ENCODE measurements at places on chromosomes 1 and 21.

DNA sequence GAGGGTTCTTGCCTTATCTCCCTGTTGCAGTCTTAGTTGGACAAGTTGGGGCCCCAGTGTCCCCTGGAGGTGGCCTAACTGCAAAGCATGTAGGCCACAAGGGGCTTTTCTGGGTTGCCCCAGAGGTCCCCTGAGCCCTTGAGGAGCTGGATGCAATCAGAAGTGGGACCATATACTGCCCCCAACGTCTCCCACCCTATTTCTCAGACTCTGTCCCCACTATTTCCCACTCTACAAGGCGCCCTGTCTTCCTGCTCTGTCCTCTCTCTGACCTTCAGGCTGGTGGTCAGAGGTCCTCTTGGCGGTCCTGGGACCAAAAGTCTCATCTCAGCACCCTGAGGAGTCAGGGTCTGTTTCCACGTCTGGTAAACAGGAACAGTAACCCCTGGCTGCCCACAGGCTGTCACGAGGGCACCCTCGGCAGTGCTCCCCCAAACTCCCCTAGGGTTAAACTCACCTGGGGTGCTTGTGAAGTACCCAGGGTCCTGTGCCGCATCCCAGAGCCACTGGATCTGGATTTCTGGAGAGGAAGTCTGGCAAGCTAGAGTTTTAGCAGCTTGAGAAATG lies 14.9 kb downstream of the PROK1 start:
- no peak for DNase-seq

GRCh38 chr1:224068458-224069072 lies 45.3 kb upstream of the FBXO28 start:
- no peak for DNase-seq

DNA sequence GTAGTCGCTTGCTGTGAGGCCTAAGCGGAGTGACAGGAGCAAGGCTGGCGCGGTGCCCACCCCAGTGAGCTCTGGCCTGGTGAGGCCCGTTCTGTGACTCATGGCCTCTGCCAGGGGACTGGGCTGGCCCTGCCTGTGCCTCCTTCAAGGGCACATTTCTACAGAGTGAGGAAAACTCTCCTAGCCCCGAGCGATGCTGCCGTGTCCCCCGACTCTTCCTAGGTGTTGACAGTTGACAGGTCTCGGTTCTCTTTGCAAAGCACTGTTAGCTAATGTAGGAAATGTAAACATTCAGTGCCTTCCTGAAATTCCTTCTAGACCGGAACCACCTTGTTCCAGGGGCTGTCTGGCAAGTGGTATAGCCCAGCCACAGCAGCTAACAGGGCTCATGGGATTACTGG lies 43.9 kb downstream of the ABCG1 start:
- no peak for DNase-seq

DNA sequence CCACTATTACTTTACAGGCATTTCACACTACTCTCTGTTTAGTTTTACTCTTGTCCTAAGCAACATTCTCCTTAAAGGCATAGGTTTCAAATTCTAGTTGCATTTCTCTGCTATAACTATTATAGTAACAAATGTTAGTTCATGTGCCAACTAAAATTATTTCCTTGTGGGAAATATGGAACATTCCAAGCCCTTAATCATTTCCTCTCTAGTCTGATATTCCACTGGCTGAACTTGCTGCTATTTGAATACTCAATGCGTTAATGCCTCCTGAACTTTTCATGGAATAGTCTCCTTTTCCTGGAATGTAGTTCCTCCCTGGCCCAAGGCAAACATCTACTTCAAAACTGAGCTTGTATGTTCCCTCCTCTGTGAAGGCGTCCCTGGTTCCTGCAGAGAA lies 19.3 kb upstream of the TBX19 start:
- no peak for DNase-seq

DNA sequence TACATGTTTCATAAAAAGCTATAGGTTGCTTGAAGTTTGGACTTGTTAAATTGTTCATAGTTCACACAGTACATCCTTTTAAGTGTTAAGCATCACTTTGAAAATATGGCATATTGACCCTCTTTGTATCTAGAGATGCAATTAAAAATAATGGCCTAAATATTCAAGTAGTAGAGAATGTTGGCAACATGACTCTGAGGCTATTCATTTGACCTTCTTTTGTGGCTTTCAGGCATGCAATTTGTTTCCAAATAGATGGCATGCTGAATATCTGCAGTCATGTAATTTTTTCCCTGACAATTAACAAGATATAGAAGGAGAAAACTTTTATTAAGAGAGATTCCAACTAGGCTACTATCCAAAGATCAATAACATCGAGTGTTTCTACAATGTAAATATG lies 230.5 kb upstream of the ZRANB2 start:
- DNase-seq: no peak

DNA sequence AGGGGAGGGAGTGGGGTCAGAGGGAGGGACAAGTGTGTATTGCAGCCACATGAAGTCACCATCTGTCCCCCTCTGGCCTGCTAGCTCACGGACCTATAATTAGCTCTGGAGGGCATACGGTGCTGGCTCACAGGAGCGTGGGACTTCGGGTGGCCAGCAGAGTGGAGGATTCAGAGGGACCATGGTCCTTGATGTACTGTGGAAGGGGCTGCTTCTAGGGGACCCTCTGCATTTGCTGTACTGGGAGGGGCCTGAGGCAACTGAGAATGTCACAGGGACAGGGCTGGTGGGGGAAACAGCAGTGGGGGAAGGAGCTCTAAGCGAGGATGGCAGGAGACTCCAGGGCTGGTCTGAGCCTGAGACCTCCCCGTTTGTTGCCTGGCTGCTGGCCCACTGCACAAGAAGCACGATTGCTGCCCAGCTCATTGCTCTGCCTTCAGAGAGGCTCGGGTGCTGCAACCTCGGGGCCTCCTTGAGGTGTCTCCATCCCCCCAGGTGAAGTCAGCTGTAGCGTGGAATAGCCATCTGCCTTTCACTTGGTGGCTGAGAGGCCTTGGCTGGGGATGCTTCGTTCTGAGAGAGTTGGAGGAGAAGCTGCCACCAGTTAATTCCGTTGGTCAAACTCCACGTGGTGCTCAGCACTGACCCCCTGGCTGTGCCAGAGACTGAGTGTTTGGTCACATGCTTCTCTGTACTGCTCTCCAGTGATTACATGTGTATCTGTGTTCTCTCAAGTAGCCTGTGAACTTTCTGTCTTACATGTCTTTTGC lies 2.7 kb downstream of the PPFIA4 start:
- DNase-seq: no peak

GRCh38 chr1:217564833-217565232 lies 66.1 kb downstream of the GPATCH2 start:
- no peak for DNase-seq

DNA sequence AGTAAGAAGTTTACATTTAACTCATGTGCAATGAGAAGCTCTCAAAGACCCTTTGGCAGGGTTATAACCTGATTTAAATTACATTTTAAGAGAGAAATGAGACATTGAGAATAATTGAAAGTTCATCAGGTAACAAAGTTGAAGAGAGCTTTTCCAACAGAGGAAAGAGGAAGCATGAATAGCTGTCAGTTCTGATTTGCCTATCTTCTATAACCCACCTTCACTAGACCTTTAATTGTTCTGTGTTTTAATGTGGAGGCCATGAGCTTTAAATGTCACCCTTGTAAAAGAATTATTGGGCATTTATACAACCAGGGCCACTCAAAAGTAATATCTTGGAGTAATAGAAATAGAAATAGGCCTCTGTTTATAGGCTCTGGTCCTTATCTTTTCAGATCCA lies 9.3 kb upstream of the FCRL1 start:
- DNase-seq: no peak

DNA sequence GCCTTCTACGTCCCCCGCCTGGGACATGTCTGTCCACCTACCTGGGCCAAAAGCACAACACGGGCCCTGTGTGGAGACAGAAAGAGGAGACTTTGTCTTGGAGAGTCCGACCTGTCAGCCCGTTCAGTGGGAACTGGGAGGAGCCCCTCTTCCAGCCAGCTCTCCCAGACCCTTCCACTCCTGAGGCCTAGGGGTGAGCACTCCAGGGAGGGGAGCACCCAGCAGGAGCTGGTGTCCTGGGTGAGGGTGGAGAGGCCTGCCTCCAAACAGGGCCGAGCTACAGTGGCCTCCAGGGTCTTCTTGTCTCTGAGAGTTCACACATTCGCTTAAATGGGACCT lies 546 bp downstream of the SPOCD1 start:
- DNase-seq: no peak

GRCh38 chr1:109643385-109644230 lies 12.3 kb upstream of the GSTM4 start:
- DNase-seq: no peak

DNA sequence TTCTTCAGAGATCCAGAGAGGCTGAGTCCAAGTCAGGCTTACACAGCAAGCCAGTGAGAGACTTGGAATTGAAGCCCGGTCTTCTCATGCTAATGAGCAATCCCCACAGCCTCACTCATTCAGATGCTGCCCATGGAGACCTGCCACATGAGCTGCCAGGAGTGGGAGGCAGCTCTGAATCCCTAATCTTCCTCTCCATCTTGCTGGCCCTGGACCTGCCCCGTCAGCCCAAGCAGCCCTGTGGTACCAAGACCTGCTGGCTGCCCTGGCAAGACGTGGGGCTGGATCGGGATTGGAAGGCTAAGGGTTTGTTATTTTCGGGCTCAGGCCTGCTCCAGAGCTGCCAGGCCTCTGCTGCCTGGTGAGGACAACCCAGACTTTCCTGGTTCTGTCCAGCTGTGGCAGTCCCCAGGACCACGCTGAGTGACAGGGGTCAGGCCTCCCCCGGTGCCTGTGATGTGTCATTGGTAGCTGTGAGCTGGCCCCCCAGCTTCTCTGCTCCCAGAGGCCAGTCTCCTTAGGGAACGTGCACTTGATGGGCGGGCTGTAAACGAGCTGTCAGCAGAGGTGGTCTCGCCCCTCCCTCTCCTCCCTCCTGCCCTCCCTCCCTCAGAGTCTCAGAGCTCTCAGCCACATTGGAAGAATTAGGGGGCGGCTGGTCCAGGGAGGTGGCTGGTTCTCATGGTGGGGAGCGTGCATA lies 135.0 kb downstream of the FOXD2 start:
- no peak for DNase-seq

GRCh38 chr1:66275083-66275482 lies 258.9 kb upstream of the SGIP1 start:
- no peak for DNase-seq

DNA sequence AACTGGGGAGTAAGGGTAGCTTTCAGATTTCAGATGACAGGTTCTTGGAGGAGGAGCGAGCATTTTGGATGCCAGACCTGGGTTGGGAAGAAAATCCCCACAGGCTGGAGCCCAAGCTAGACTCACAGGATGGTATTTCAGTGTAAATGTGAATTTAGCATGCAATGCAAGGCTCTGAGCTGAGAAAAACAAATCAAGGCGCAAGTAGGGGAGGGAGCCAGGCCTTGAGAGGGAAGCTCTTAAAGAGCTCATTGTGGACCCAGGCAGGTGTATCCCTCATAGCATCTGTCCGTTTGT lies 386.1 kb downstream of the MATN1 start:
- DNase-seq: no peak

- no peak for DNase-seq
Measured at GRCh38 chr1:119664067-119664466, 16.0 kb upstream of the ZNF697 start.

GRCh38 chr1:227793948-227794816 lies 21.3 kb upstream of the PRSS38 start:
- no peak for DNase-seq

DNA sequence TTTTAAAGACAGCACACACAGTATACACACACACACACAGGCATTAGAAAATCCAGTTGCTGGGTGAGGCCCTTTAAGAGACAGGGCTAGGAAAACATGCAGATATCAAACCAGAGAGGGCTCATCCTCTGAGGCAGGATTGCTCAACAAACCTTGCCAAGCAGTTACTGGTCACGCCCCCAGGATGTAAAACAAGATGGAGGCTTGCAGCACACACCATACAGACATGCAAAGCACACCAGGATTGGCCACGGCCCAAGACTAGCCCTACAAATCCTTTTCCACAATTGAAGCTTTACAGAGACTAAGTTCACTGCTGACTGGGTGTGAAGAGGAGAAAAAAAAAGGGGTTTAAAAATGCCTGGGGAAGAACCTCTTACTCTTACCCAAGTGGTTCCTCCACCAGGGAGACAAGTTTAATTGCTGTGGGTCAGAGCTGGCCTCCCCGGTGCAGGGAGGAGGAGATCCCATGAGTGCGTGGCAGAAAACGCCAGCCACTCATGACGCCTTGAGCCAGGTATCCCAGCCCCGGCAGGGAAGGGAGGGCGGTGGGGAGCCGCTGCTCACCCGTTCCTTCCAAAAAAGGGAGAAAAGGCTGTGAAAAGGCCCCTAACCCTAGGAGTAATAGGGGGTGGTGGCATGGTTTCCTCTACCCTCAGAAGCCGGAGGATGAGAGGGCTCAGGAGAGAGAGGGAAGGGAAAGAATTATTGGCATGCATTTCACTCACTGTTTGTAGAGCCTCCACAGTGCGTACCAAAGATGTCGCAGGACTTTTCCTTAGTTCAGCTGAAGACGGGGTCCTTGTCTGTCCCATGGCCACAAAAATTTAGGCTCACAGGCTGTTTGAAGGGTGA lies 594.6 kb upstream of the ZP4 start:
- DNase-seq: no peak

- DNase-seq: no peak
Measured at GRCh38 chr1:207878939-207879338, 32.0 kb downstream of the CD34 start.

- DNase-seq: no peak
Measured at GRCh38 chr1:204670152-204670927, 15.2 kb downstream of the LRRN2 start.

GRCh38 chr1:206872139-206872538 lies 6.7 kb downstream of the IL20 start:
- DNase-seq: no peak

GRCh38 chr1:38567401-38567800 lies 292.2 kb downstream of the RRAGC start:
- DNase-seq: no peak

GRCh38 chr1:39268112-39268581 lies 63.7 kb downstream of the MACF1 start:
- DNase-seq: no peak

GRCh38 chr1:164473544-164473943 lies 85.4 kb upstream of the PBX1 start:
- DNase-seq: no peak

DNA sequence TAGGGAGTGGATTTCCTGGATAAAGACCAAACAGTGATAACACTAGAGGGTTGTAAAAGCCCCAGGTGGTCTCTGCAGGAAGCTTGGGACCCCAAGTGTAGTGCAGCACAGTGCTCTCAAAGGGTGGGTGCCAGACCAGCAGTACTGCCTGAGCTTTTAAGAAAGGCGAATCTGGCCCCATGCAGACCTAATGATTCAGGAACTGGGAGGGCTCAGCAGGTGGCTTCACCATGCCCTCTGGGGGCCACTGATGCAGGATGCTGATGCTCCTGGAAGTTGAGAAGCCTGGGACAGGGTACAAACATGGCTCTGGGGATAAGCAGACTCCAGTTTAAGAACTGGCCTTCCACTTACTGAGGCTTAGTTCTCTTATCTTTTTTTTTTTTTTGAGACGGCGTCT lies 29.1 kb upstream of the NEK2 start:
- no peak for DNase-seq

DNA sequence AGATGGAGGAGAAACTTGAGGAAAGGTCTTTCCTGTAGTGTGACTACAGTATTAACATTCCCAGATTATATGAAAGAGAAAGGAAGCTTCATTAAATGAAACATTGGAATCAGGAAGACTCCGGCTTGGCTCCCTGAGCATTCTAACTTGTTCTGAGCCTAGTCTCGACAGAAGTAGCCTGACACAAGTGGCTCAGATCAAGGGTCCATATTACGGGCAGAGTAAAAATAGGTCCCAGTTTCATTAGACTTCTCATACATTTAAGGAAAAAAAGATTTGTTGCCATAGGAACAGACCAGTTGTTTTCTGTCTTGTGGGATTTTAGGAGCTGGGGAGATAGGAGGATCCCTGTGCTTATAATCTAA lies 12.8 kb downstream of the SMAP2 start:
- no peak for DNase-seq

- DNase-seq: no peak
Measured at GRCh38 chr1:119181218-119181617, 40.8 kb upstream of the WARS2 start.

Data from esophagus squamous epithelium (tissue), 5 donors.